ENCODE measurements at places on chromosomes 12 and 14.

- no peak for DNase-seq
Observed at GRCh38 chr12:66302827-66303169, 505 bp downstream of the HELB start.

DNA sequence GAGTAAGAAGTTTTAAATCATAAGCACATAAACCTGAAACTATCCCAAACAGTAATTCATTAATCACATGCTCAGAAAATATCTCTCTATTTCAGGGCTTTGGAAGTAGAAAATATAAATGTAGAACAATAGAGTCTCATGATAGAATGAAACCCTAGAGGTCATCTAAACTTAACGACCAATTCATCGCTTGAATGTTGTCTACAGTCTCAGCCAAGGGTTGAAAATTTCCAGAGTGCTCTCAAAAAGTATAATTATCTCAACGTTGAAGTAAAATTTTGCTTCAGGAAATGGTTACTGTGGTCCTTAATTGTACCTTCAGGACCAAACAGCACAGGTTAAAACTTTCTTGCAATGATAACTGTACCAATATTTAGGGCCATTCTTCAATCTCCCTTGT, 1053.6 kb upstream of the SEL1L start:
- DNase-seq = no peak

GRCh38 chr12:110917961-110918360, 2.4 kb downstream of the MYL2 start:
- DNase-seq = no peak

DNA sequence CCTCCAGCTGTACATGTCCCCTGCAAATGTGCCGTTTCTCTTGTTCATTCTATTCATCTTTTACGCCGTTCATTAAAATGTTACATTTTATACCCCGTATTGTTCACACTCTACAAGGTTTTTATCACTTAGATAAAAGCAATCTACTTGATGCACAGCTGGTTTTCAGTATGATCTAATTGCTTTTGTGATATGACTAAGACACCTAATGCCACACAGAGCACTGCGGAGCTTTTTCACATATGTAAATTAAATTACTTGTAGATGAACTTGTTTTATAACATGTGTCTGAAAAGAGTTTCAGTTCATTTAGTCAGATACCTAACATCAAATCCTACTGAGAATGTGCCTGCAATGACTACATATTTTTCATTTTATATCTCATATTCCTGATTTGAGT, 40.9 kb upstream of the RERGL start:
- DNase-seq = no peak
